ENCODE measurements at places on chromosomes 1 and 21. TPM values are rescaled to one million over a fixed set of nuclear protein-coding genes. Genes with fewer than 3 reads are reported as not detected.

- no peak for DNase-seq
These were observed 19.8 kb downstream of the SMIM12 start for GRCh38 chr1:34839526-34840305.

Gene RGS4
- polyA plus RNA-seq: 124 TPM

DNA sequence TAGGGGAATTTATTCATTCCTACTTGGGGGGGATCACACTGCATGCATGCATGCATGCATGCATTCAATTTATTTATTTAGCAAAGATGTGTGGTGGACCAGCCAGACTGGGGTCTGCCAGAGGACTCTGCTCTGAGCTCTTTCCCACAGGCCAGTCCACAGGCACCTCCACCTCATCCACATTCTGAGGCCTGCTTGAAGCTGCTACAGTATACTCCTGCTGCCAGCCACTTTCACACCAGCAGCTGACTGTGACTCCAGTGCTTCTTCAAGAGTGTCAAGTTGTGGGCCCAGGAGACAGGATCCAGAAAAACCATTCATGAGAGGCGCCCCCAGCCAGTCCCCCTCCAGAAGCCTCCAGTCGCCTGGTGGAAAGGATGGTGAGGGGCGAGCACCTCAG is 30.9 kb downstream of the SSBP3 start:
- no peak for DNase-seq

DNA sequence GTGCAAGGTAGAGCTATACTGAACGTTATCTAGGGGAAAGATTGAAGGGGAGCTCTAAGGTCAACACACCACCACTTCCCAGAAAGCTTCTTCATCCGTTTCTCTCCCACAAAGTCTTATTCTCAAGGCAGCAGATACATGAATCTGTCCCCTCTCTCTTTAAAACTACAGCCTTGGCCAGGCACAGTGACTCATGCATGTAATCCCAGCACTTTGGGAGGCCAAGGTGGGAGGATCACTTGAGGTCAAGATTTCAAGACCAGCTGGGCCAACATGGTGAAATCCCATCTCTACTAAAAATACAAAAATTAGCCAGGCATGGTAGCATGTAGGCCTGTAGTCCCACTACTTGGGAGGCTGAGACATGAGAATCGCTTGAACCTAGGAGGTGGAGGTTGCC is 8.1 kb downstream of the CYP4X1 start:
- no peak for DNase-seq

Gene GPATCH2
- 5.8 TPM for polyA plus RNA-seq

Gene CPTP
- polyA plus RNA-seq: 13.4 TPM

DNA sequence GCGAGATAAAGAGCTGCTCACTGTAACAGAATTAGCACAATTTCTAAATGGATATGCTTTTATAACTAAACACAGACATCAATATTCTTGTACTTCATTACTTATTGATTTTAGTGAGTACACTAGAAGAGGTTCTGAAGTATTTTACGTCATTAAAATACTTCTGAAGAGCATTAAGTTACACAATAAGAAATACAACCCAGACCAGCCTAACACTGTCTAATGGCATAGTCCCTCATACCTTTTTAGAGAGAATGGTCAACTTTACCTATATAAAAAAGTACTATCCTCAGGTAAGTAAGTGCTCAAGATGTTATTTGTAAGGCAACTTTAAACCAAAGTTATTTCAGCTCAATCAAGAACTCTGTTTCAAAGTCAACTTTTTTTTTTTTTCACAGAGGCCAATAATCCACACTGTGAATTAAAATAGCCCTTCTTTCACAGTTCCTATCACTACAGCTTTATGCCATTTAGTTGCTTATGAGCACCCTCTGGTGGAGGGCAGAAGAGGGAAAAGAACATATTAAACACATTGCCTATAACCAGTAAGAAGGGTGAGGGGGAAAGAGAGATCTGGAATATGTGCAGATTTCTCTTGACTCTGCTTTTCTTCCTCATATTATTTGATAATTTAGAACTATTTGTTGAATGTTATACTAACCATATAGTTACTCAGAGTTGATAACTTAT is 182.1 kb upstream of the DMRTA2 start:
- peak; percentile 21 for DNase-seq

Gene ESRRG
- 0.26 TPM for polyA plus RNA-seq

Gene JAM2
- polyA plus RNA-seq: 8.3 TPM

- no peak for DNase-seq
These were observed 21.8 kb downstream of the GBP2 start for GRCh38 chr1:89104147-89104546.

Measured in SK-N-SH (cell line).